ENCODE measurements at places on chromosomes 2 and 18. TPM values are rescaled to one million over a fixed set of nuclear protein-coding genes. Genes with fewer than 3 reads are reported as not detected.

Gene RGPD3
- 0.07 TPM for polyA plus RNA-seq

Gene MYCN
- polyA plus RNA-seq, result 0.35 TPM

GRCh38 chr2:120738117-120738516 is 2.4 kb downstream of the GLI2 start:
- DNase-seq, result no peak

DNA sequence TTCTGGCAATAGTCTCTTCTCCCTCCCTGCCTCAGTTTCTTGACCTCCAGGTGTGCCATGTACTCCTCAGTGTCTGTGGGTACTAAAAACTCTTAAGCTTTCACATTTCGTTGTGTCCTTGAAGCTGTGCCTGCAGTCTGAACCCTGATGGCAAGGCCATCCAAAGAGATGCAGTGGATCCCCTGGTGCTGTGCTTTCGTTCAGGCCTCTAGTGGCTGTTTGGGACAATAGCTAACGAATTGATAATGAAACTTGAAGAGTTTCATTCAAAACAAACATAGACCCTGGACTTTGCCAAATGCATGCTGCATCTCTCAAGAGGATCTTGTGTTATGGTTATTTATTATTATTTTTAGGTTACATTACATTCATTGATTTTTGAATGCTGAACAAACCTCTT is 523.1 kb upstream of the FSIP2 start:
- no peak for DNase-seq

DNA sequence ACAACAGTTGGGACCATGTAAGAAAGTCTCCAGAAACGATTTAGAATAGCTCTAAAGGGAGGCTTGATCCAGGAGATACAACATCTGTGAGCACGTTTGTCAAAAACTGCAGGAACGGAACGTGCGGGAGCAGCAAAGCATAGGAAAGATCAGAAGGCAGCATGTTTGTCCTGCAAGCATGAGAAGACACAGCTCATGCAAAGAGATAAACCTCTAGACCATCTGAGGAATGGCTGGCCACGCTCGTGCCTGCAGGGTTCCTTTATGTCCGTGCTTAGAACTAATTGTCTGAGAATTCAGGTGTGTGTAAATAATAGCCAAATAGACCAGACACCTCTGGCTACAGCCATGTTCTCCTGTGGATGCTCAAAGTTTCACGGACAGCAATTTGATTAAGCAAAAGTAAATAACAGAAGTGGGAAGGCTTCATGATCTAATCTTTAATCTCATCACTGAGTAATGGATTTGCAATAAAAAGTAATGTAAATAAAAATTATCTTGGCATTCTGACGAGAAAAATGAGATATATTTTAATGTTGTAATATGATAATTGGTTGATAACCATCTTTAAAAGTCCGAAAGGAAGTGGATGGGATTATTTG is 534.8 kb upstream of the CDH7 start:
- no peak for DNase-seq

DNA sequence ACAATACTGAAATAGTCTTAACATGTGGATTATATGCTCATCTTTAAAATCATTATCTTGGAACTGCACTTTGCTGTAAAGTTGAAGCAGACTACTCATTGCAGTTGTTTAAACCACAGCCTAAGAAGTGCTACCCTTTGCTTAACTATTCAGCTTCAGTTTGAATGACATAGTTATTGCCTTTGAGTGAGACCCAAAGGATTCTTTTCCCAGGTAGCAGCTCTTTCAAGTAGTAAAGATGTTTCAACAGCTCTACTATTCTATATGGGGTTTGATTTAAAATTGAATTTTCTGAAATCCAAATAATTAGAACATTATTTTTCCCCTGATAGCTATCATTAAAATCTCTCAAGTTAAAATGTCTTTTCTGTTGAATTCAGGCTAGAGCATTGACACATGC is 1.1 kb downstream of the SCG2 start:
- no peak for DNase-seq

DNA sequence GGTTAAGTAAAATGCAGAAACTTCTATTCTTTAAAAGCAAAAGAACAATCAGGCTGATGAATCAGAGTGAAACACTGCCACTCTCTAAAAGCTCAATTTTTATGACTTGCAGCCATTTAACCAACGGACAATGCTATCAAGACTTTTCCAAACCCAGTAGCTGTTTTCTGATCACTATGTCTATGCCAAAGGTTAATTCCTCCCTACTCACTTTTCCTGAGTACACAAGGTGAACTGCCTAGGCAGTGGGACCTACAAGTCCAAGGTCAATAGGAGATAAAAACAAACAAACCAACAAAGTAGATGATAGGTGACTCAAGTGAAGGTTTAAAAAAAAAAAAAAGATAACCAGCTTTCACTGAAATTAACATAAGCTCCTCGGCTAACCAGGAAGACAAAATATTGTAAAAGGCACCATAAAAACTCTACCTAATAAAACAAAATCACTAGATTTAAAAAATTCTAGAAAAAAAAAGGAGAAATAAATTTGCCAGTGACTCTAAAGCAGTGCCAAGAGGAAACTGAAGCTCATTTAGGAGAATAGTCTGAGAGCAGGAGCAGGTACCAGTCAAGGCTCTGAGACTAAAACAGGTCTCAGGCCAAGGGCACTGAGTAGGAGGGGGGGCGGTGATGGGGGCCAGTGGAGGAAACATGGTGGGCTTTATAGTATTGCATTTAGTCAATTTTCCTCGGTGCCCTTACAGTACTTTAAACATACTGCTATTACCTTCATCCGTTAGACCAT is 134.1 kb upstream of the DLGAP1 start:
- no peak for DNase-seq

- no peak for DNase-seq
Measured at GRCh38 chr18:36128530-36128870, 640 bp downstream of the SLC39A6 start.

Gene EVA1A
- polyA plus RNA-seq, result 1.8 TPM

- no peak for DNase-seq
Measured at GRCh38 chr2:240596080-240596460, 9.5 kb downstream of the CAPN10 start.

Gene TRMT61B
- polyA plus RNA-seq, result 15.8 TPM

GRCh38 chr2:26758790-26759321 is 5.2 kb upstream of the SLC35F6 start:
- no peak for DNase-seq

Data from heart right ventricle (tissue), 16 donors.